ENCODE measurements at places on chromosomes 5 and 9.

GRCh38 chr9:90598191-90598590 is 44.4 kb downstream of the DIRAS2 start:
- DNase-seq: no peak

- DNase-seq: no peak
Measured at GRCh38 chr5:50733741-50734140, 67.3 kb downstream of the PARP8 start.

GRCh38 chr5:178624631-178625546 is 2.0 kb downstream of the CLK4 start:
- DNase-seq: peak; percentile 13

DNA sequence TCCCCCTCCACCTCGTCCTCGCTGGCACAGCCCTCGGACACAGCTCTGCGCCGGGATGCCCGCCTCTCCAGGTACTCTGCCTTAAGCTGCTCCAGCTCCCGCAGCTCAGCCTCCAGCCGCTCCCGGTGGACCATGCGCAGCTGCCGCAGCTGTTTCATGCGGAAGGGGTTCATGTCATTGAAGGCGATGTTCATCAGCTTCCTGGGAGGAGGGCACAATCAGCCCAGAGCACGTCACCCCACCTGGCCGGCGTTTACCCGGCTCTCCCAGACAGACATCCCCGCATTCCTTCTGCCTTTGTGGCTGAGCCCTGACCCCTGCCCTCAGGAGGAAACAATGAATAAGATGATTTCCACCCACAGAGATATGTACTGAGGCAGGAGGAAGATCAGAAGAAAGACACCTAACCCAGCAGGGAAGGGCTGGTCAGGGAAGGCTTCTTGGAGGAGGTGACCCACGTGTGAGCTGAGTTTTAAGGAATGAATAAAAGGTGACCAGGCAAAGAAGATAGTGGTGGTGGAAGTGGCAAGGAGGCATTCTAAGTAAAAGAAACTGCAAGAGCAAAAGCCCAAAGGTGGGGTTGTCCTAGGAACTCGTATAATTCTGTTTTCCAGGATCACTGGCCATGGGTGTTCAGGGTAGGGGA is 7.1 kb upstream of the CORO2A start:
- DNase-seq: no peak

- DNase-seq: no peak
Measured at GRCh38 chr9:2271426-2271825, 256.3 kb downstream of the SMARCA2 start.

GRCh38 chr9:24776226-24776625 is 230.5 kb upstream of the IZUMO3 start:
- no peak for DNase-seq
